ENCODE measurements at places on chromosomes 3 and 15. TPM values are rescaled to one million over a fixed set of nuclear protein-coding genes. Genes with fewer than 3 reads are reported as not detected.

The DNAH12 gene
- total RNA-seq, result not detected

The SLC9A9 gene
- not detected for total RNA-seq

The ZDHHC19 gene
- not detected for total RNA-seq

The LRRC31 gene
- total RNA-seq, result 0.04 TPM

The FAM43A gene
- total RNA-seq, result 59.8 TPM

The GRIP2 gene
- total RNA-seq, result 0.36 TPM

DNA sequence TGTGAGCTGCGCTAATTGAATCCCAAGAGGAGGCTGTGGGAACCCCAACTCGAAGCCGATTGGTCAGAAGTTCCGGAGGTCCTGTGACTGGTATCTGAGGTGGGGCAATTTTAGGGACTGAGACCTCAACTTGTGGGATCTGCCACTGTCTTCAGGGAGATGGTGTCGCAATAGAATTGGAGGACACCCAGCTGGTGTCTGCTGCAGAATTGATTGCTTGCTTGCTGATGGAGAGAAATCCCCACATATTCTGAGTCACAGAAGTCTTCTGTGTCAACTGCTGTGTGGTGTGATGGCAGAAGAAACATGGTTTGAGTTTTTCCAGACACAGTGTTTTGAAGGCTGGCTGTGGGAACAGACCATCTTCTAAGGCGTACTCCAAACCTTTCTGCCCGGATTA lies 99.7 kb upstream of the PLXNA1 start:
- no peak for DNase-seq

DNA sequence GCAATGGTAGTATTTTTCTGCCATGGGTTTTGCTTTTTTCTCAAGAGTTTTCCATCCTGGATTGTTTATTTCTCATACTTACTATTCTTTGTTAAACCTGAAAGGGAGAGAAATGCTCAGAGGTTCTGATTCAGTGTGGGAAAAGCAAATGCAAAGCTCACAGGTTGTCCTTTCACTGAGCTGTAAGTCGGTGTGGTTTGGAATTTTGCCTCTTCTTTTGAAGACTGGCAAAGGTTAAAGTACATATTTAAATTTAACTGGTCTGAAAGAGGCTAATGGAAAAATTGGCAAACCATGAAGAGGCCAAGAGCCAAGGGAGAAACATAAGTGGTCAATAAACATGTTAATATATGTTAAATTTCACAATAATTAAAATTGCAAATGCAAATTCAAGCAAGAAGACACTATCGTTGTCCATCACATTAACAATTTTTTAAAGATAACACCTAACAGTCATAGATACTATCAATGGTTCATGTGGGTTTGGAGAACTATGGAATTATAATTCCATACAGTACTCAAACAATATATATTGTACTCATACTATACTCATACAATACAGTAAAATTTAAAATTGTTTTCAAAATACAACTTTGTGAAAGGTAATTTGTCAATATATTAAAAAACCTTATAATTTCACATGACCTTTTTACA lies 246.8 kb upstream of the STT3B start:
- no peak for DNase-seq

GRCh38 chr3:152269056-152269830 lies 514 bp downstream of the MBNL1 start:
- DNase-seq, result peak; percentile 77

GRCh38 chr3:42511736-42512135 lies 9.3 kb downstream of the VIPR1 start:
- DNase-seq, result no peak

- DNase-seq, result no peak
Measured at GRCh38 chr3:59338934-59339333, 289.1 kb upstream of the CFAP20DC start.

DNA sequence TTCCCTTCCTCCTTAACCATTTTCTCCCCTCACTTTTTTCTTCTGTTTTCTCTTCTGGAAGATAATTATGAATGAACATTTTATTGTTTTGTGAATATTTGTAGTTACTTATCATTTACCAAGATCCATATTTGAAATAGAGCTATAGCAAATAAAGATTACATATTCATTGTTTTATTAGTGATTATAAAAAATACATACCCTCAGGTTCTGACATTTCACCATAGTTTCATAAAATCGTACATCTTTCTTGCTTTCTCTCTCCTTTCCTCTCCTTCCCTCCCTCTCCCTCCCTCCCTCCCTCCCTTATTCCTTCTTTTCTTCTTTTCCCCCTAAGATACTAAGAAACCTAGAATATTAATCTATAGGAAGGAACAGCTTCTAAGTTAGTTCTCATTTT lies 410.9 kb upstream of the GOLIM4 start:
- no peak for DNase-seq

DNA sequence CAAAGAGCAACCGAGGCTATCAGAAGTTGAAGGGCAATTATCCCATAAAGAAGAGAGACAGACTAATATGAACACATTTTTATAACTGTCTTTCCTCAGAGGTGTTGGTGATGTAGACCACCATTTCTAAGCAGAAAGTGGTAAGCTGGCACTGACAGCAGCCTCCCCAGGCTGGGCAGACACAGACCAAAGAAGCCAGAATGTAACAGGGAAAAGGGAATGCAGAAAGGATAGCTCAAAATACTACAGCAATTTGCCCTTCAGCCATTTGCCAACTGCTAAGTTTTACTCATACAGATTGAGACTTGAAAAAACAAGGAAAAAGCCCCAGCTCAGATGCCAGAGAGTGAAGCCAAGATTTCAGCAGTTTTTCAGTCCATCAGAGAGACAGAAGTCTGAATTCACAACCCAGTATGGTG lies 73.5 kb upstream of the ABI3BP start:
- peak; percentile 25 for DNase-seq

DNA sequence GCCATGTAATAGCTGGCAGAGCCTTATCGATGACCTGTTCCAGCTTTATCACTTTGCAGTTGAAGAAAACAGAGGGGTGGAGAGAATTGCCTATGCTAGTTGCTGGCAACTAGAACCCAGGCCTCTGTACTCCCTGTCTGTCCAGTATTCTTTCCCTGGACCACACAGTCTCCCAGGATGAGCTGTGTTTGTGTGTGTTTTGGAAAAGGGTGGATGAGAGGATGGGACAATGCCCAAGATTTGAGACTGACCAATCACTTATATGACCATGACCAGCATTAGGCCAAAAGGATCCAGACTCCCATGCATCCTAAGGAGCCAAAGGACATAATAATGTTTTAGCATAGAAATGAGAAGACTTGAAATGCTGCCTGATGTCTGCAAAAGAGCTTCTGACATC lies 102.6 kb downstream of the CD200R1L start:
- no peak for DNase-seq

- DNase-seq, result no peak
Measured at GRCh38 chr3:9727041-9727595, 4.4 kb upstream of the BRPF1 start.

DNA sequence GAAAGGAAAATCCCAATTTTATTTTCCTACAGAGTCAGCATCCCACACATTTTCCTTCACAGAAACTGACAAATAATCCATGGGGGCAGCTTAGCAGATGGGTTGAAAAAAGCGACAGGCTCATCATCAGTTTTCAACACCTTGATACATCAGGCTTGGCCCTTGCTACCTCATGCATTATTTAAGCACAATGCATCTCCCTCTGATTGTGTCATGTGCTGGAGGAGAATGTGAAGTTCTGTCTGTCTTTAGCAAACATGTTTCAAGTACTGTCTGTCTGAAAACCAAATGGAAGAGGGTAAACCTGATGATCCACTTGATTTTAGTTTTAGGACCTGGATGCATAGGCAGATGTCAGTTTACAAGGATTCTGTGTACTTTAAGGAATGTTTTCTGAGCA lies 128.6 kb upstream of the ADAMTS9 start:
- DNase-seq, result no peak

- DNase-seq, result no peak
Measured at GRCh38 chr3:190239325-190239724, 82.9 kb downstream of the CLDN1 start.

DNA sequence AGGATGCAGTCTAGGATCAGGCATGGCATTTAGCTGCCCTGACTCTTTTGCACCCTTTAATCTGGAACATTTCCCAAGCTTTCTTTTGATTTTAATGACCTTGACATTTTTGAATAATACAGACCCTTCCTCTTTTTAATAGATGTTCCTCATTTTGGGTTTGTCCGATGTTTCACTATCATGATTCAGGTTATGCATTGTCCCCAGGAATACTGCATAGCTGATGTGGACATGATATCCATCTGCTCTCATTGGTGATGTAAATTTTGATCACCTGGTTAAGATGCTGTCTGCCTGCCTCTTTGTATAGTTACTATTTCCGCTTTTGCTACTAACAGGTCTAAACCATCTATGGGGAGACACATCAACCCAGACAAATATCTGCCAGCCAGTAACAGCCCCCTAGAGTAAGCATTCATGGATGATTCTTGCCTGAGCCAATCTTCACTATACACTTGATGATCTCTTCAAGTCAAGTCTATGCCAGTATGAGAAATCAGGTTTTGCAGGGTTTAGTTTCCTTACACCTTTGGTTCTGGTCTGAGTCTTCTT lies 50.6 kb upstream of the ULK4 start:
- DNase-seq, result no peak

GRCh38 chr15:45941367-45941766 lies 306.5 kb downstream of the SQOR start:
- no peak for DNase-seq

DNA sequence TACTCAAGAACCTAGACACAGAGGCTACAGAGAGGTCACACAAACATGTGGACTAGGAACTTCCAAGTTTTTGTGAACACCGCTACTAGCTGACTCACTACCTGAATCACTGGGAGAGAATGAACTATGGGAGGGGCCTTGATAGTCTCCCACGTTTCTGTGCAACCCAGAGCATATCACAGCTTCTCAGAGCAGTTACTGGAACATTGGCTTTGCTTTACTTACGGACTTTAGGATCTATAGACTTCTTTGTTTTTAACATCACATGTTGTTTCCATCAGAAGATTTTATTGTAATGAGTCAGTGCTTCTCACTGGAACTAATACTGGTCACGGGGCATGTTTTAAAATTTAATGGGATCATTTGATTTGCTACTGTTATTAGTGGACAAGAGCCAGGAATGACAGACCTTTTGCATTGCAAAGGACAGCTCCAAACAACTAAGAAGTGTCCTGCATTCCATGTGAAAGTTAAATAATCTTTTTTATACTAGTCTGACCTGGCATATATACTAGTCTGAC lies 35.6 kb downstream of the RTP4 start:
- DNase-seq, result peak; percentile 89

DNA sequence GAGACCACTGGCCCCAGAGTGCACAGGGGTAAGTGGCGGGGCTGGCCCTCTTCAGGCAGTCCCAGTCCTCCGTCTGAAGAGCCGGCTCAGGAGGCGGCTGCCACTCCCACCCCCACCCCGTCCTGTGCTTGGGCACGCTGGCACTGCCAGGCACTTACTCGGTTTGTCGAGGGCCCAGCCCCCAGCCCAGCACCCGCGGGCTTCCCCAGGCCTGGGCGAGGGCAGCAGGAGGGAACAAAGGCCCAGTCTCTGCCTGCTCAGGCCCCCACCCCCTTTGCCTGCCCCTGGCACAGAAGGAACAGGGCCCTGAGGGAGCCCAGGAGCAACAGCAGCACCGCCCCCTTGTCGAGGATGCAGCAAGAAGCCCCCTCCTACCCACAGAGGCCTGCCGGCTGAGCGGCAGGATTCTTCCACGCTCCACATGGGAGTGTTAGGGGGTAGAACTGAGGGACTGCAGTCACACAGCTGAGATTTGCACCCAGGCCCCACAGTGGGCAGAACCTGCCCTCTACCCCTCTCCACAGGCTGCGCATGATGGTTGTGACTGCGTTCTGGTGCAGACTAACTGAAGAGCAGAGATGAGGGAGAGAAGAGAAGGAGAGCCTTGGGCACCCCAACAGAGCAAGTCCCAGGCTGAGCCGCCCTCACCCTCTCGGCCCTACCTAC lies 8.9 kb downstream of the DUSP7 start:
- DNase-seq, result peak; percentile 64

Measured in PC-3 (cell line).